NCI-H1694 treated with DMSO at 0.1 percent for 48 hours (cell line): ENCODE measurements at places on chromosomes 5 and 9.

DNA sequence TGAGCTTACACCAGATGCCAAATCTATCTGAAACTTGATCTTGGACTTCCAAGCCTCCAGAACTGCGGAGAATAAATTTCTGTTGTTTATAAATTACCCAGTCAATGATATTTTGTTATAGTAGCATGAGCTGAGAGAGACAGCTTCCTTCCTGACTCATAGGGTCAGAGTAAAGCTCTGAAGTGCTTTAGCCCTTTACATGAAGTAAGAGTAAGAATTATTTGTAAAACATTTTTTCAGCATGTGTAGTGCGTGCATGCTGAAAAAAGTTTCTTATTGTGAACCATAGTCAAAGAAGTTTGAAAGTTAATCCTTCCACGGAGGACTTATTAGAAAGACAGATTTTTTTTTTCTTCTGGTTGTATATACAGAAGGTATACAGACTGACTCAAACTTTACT, 172.4 kb downstream of the DMRT2 start:
- no peak for DNase-seq

DNA sequence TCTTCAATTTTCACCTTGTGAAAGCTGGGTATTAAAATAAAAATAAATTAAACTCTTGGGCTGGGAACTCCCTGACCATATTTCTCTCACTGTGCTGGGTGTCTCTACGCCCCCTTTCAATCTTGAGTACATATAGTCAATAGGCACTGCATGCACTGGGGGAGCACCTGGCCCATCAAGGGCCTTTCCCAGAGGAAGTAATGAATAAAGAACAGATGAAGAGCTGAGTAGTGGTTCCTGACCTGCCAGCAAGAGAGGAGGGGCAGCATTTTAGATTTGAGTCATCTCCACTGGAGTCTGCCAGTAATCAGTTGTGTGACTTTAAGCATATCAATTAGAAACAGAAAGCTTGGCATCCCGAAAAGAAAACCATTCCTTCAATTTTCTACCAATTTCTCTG, 6.2 kb downstream of the MAPKAP1 start:
- DNase-seq = no peak

- DNase-seq = no peak
Measured at GRCh38 chr5:1325870-1326531, 18.9 kb downstream of the CLPTM1L start.

GRCh38 chr5:1730487-1730847, 69.2 kb downstream of the MRPL36 start:
- no peak for DNase-seq

GRCh38 chr5:121174351-121174750, 677.3 kb upstream of the FTMT start:
- DNase-seq = no peak

- DNase-seq = no peak
Measured at GRCh38 chr9:128275198-128276007, at the start of gene GOLGA2. Gene GOLGA2 (minus strand): TSS chr9:128276007. CDS start chr9:128275976, 31 bp downstream.

- no peak for DNase-seq
Measured at GRCh38 chr9:134442085-134442474, 115.8 kb downstream of the RXRA start.

- DNase-seq = no peak
Measured at GRCh38 chr5:158559643-158560042, 540.1 kb downstream of the EBF1 start.

GRCh38 chr9:21801683-21802417, 586 bp upstream of the MTAP start:
- no peak for DNase-seq

DNA sequence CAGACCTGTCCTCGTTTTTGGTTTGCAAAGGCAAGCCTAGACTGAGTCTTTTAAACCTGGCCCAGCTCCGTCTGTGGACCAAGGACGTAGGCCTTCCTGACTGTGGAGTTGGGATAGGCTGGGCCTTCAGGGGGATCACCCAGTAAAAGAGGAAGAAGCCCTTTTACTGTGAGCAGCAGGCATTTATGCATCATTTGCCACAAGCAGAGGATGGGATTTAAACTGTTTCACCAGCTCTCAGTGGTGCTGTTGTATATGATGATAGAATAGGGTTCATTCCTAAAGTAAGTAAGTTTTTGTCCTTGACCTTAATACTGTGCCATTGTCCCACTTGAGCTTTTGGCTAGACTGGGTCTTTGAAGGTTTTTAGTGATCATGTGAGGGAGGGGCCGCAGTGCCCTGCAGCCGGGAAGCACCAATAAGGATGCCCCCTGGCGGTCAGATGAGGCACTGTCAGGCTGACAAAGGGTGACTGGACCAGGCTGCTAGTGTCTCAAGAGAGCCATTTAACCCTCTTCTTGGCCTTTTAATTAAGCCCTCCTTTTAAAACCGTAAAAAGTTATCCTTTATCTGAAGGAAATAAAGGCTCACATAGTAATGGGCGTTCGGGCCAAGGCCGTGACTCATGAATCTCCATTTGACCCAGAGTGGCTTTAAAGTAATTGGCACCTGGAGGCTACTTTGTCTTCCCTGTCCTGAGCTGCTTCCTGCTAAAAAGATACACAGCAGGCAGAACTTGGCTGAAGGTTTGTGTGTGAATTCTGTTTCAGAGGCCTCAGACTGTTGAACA, 74.0 kb downstream of the UBAP1 start:
- DNase-seq = peak; percentile 27

GRCh38 chr5:58786035-58786434, 203.2 kb downstream of the RAB3C start:
- DNase-seq = no peak
